Cardiac septum (tissue), 1 donor: ENCODE measurements at places on chromosomes 3 and 15.

GRCh38 chr15:57548835-57549234, 42.9 kb upstream of the MYZAP start:
- DNase-seq, result no peak

- no peak for DNase-seq
These were observed 168.9 kb downstream of the KLHL25 start for GRCh38 chr15:85625856-85626255.

GRCh38 chr15:81865850-81866537, 179.8 kb downstream of the MEX3B start:
- no peak for DNase-seq

DNA sequence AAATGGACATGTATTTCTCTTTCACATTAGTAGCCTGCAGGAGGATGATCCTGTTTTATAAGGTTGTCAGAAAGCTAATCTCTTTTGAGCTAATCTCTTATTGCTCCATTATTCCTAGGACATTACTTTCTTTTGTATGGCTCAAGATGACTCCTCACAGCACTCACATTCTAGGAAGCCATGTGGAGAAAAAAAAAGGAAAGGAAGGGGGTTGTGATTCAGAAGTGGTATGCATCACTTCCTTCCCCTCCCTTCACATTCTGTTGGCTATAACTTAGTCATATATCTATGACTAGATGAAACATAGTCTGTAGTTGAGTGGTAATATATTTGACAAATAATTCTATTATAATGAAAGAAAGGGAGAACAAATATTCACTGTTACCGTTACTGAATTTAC, 168.8 kb upstream of the TTC14 start:
- no peak for DNase-seq

DNA sequence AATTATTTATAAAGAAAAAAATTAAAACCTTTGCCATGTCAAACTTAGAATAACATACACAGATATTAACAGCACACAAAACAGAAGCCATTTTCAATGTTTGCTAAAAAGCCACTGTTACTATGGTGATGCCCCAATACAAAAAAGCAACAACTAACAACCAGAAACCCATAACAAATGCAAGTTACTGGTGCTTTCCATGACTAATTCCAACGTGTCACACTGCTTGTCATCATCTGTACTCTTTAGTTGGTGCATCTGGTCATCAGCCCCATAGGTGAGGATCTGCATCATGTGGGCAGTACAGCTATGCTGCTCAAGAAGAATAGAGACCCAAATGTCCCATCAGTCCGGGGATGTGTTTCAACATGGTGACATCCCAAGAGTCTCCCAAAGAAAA, 52.8 kb downstream of the ATP8B4 start:
- DNase-seq, result no peak

DNA sequence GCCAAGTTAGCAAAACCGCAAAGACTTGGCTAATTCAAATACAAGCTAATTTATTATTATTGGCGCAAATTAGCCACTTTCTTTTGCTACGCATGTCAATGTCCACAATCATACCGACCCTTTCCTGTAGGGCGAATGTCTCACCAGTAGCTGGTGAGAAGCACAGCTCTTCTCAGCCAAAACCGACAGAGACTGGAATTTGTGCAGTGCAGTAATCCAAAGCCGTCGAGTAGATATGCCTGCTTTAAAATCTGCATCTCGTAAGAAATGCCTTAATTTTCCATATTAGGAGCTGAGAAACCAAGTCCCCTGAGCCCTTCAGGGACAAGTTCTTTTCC, 614 bp upstream of the MINDY2 start:
- no peak for DNase-seq

DNA sequence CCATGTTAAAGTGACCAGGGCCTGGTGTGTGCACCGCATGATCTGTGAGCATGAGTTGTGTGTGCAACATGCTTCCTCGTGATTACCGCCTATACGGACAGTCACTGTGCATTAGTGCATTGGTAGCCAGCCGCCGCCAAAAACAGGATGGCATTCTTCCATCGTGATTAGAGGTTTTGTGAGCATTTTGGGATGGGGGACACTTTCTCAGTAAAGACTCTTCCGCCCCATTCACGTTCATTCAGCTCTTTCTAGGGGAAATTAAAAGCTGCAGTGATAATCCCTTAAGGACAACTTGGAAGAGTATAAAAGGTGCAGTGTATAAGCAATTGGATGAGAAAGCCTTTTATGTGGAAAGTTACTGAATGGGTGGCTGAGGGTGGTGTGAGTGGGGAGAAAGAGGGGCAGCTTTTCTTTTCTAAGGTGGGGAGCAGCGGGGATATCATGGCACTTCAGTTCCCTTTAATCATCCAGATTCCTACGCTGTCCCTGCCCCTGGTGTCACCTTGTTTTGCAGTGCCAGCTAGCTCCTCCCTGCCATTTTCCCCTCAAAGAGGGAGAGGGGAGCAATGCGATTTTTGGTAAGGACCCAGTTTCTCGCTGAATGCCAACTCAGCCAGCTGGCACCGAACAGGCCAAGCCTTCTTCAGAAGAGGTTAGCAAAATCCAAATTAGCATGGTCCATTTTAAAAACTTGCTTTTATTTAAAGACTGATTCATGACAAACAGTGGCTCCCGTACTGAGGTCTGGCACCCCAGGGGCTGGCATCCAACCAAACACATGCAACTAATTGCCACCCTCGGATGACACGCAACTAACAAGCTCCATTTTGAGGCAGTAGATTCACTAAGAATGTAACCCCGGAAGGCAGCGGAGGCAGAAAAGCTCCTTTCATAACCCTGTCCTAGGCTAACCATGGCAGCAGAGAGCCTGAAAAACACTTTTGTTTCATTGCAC, 447.8 kb downstream of the FHIT start:
- DNase-seq, result no peak

- DNase-seq, result no peak
These were observed 41.4 kb downstream of the VGLL4 start for GRCh38 chr3:11602239-11602840.

- no peak for DNase-seq
These were observed 24.3 kb downstream of the PLA2G4F start for GRCh38 chr15:42131826-42132806.

- DNase-seq, result no peak
These were observed 1.1 kb upstream of the EBLN2 start for GRCh38 chr3:73060302-73060723.

- DNase-seq, result no peak
These were observed 462.2 kb upstream of the MDFIC2 start for GRCh38 chr3:70774641-70775040.

DNA sequence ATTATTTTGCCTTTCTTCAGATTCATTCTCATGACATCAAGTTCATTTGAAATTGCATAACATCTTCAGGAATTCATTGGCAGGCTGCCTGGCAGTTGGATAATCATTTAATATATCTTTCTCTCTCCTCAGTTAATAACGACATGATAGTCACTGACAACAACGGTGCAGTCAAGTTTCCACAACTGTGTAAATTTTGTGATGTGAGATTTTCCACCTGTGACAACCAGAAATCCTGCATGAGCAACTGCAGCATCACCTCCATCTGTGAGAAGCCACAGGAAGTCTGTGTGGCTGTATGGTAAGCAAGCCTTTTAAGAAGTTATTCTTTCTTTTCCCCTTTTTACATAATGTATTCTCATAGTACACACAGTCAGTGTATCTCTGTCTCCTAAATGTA, 38.2 kb downstream of the TGFBR2 start:
- DNase-seq, result no peak

- peak; percentile 79 for DNase-seq
These were observed 45.8 kb downstream of the MITF start for GRCh38 chr3:69784954-69785514.
